Activated naive CD4-positive, alpha-beta T cell treated with anti-CD3 and anti-CD28 coated beads, Interleukin-2, amount 10 ng/mL, durations not matched to agents 5 hours and 36 hours (primary cell): ENCODE measurements at places on chromosomes 5 and 9. TPM values are rescaled to one million over a fixed set of nuclear protein-coding genes. Genes with fewer than 3 reads are reported as not detected.

Gene ADRA1B
- total RNA-seq, result not detected

Gene PCDHGB1
- not detected for total RNA-seq

Gene SLC6A7
- total RNA-seq, result not detected

Gene AGXT2
- not detected for total RNA-seq

Gene ACTBL2
- not detected for total RNA-seq

Gene DMGDH
- 0.07 TPM for total RNA-seq

Gene TMEM252
- not detected for total RNA-seq

Gene FGF1
- not detected for total RNA-seq

Gene DAP
- 52.8 TPM for total RNA-seq

Gene SHISAL2B
- not detected for total RNA-seq

Gene IFNB1
- not detected for total RNA-seq

Gene WDR41
- total RNA-seq, result 17.2 TPM

Gene NEUROG1
- not detected for total RNA-seq
